AG04450 (cell line): ENCODE measurements at places on chromosomes 11 and 22. TPM values are rescaled to one million over a fixed set of nuclear protein-coding genes. Genes with fewer than 3 reads are reported as not detected.
A peak's percentile ranks its signal among the peaks of the same experiment; 100 is the strongest.

DNA sequence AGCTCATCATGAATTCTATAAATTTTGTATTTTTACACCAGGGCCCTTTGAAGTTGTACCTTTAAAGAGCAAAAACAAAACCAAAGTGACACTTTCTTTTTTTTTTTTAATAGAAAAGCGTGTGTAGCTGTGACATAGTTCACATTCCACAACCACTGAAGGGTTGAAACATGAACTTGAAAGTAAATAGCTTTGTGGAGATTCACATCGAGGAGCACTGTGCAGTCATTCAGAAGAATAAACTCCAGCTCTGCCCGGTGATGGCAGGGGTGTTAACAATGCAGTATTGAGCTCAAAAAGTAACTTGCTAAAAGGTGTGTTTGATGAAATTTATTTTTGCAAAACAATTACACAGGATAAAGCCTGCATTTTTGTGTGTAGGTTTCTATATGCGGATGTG is 1166.2 kb downstream of the TBC1D22A start:
- DNase-seq, result no peak

DNA sequence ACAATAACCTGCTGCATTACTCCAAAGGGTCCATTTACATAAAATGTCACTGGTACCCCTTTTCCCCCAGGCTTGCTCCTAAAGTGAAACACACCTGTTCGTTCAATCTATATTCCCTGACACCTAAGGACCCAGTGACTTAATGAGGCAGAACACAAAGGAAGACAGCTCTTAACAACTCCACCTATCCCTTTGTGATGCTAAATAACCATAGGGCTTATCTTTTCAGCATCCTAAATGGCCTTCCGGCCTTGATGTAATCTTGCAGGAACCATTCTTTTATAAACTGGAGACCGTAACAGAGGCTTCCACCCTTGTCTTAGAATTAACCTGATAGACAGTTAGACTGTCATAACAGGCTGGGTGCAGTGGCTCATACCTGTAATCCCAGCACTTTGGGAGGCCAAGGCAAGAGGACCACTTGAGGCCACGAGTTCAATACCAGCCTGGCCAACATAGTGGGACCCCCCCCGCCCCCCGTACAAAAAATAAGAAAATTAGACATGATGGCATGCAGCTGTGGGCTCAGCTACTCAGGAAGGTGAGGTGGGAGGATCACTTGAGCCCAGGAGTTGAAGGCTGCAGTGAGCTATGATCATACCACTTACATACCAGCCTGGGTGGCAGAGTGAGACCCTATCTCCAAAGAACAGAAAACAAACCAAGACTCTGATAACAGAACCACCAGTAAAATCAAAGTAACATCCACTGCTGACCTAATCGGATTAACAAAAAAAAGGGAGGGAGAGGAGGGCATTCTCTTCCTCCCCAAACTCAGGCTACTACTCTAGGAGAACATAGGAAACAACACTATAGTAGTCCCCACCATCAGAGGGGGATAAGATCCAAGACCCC is 5.1 kb downstream of the CHEK2 start:
- DNase-seq, result no peak

ART5 gene
- 0.22 and 0.35 TPM in 2 replicates for polyA plus RNA-seq

IGLL1 gene
- polyA plus RNA-seq, result not detected in 2 replicates

DDX17 gene
- 348 and 426 TPM in 2 replicates for polyA plus RNA-seq

RASD2 gene
- polyA plus RNA-seq, result 0.14 and 0.41 TPM in 2 replicates

DNA sequence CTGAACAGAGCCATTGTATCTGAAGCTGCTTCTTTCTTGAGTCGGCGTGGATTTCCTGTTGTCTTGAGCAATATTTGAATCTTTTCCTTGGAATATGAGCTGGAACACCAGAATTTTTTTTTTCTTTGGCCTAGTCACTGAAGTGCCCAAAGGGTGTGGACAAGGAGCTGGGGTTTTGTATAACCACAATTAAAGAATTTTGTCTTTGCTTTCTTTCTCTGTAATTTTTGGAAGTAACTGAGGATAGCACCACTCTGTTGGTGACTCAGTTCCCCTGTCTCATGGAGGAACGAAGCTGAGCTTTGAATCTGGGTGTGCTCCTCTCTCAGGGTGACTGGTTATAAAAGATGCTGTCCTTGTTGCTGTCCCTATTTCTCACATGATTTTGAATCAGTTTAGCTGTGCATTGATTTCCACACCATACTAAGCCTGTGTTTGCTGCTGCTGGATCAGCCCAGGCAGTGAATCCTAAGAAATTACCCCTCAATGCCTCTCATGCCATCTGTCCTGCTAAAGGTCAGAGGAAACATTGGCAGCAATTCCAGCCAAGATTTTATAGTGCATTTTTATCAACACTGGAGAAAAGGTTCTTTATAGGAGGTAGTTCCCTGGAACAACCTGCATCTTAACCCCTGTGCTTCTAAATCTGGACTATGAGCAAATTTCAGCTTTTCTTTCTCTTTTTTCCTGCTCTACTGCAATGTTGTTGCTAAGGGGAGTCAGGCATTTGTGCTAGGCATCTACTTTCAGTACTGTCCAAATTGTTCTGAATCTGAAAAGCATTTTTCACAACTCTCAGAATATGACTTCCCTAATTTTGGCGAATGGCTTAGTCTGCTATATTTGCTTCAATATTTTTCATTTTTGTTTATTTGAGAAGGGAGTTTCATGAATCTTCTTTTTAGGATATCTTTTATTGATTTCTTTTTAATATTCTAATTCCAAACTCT is 540.8 kb downstream of the SOX6 start:
- no peak for DNase-seq

GRCh38 chr11:66479394-66480116 is 679 bp upstream of the DPP3 start:
- peak; percentile 6 for DNase-seq

- no peak for DNase-seq
Measured at GRCh38 chr11:1739576-1739975, 10.8 kb downstream of the IFITM10 start.

DNA sequence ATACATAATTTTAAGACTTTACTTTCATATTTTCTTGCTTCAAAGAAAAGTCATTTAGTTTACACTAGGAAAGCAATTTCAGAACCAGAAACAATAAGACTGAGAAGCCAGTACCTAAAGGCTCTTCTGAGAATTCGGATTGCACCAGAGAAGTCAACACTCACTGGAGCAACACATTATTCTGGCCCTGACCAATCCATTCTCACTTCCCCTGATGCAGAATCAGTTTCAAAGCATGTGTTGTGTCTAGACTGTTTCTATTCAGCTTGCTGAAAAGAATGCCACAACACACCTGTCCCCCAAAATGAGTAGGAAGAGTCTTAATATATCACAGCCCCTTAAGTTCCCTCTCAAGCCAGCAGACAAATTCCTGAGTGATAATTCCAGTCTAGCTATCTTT is 1074.3 kb upstream of the TENM4 start:
- DNase-seq, result no peak

CTSF gene
- polyA plus RNA-seq, result 24.3 and 28.1 TPM in 2 replicates

CHEK2 gene
- 16.5 and 19.5 TPM in 2 replicates for polyA plus RNA-seq

DNA sequence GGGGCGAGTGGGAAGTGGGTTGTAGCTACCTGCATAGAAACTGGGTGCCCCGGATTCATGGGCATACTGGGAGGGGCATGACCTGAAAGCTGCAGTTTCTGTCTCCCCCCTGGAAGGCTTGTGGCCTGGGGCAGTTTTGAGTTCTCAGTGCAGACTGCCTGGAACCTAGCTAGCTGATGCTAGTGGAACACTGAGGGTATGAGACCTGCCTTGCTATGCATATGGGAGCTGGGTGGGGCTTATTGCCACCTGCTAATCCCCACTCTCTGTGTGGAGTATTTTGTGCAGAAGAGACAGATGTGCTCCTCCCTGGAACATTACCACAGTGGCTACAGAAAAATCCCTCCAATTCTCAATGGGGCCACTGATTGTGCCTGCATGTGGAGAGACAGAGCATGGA is 11.7 kb upstream of the OR56B4 start:
- DNase-seq, result no peak

SPA17 gene
- 6.5 and 8.4 TPM in 2 replicates for polyA plus RNA-seq

DNA sequence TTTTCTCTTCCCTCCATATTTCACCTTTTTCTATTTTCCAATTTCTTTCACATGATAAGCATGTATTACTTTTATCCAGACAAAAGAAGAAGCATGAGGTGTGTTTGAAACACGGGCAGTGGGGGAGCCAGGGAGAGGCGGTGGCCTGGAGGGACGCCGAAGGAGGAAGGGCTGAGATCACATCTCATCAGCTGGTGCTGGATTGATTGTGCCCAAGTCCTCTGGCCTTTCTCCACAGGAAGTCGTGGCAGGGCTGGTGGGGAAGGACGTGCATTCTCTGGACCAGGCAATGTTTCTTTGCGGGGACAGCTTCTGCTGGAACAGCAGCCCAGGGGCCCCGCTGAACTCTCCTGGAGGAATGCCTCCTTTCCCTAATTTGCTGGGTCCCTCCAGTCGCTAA is 82.9 kb downstream of the MIAT start:
- no peak for DNase-seq

NRIP3 gene
- 11.1 and 12.3 TPM in 2 replicates for polyA plus RNA-seq

- DNase-seq, result no peak
Measured at GRCh38 chr11:119774172-119774763, 45.3 kb upstream of the NECTIN1 start.

DNA sequence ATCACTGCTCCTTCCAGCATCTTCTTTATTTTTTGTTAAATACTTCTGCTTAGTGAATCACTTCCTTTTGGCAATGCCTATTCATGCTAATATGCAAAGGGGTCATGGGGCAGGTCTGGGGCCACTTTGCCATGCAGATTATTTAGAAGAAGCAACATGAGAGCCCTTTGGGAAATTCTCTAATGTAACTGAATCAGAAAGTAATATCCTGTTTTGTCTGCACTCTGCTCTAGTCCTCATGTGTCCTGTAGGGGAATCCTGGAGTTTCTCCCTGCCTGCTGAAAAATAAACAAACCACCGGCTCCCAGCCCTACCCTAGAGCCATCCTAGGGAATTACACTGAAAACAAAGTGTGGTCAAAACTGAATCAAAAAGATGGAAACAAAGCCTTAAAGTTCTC is 176.5 kb upstream of the POU2AF2 start:
- DNase-seq, result peak; percentile 18

DNA sequence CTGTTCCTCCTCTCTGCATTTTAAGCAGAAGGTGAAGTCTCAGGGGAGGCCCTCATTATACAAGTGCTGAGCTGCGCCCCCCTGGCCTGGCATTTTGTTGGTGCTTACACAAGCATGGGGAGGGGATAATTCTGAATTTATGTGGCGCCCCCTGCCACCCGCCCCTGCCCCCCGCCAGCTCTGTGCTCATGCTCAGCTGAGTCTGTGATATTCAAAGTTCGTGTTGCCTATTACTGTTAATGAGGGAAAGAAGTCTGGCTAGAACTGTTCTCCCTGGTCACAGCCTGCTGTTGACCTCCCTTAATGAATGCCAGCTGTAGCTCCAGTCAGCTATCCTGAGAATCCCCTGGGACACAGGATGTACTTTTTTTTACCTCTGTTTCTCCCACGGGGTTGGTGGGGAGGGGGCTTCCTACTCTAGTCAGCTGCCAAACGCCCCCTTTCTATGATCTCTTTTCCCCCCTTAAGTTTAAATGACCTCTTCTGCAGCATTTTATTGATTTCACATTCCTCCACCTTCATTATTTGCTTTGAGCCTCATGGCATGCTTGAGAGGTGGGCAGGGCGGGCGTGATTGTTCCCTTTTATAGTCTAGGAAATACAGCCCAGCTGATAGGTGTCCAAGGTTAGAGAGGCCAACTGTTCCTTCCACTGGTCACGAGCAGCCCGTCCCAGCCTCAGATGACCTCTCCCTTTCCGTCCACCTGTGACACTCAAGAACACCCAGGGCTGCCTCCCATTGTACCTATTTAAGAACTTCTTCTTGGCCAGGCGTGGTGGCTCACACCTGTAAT is 12.2 kb downstream of the USP2 start:
- DNase-seq, result no peak

SLC37A2 gene
- 0.79 and 0.99 TPM in 2 replicates for polyA plus RNA-seq

- DNase-seq, result no peak
Measured at GRCh38 chr22:37768273-37768672, 39.5 kb upstream of the GCAT start.

GRCh38 chr11:61745781-61746441 is 6.5 kb upstream of the MYRF start:
- no peak for DNase-seq

DNA sequence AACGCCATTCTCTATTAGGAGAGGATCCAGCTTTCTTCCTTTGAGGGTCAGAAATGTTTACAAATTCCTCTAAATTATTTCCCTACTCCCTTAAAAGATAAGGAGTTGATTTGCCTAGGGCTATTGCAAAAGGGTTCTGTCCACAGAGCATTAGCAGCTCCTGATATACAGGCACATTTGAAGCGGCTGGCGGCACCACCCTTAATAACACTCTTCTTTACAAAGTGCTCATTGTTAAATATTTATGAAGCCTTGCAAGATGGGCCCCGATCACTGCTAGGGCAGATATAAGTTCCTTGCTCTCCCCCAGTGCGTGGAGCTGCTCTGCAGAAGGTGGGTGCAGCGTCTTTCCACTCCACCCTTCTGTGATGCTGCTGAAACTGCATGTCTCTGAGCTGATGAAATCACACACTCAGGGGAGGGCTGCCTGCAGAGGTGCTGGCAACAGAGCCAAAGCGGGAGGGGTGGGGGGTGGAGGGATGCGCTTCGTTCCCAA is 116.7 kb upstream of the NTM start:
- no peak for DNase-seq

GRCh38 chr22:46969961-46970360 is 207.5 kb downstream of the TBC1D22A start:
- no peak for DNase-seq

GRCh38 chr22:44305888-44306287 is 6.9 kb downstream of the SHISAL1 start:
- DNase-seq, result no peak

DNA sequence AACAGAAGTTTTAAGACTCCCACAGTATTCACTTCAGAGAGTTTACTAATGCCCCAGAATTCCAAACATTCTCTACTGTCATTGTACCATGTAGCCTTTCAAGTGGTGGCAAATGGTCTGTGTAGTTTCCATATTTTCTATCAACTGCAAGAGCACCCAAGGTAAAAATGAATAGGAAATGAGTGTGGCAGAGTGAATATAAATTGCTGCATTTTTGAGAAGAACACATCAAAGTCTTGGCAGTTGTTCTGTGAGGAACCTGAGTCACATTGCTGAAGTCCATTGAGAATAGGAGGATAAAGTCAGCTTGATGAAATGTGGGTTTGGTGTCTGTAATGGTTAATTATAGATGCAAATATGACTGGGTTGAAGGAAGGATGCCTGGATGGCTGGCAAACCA is 193.6 kb downstream of the AASDHPPT start:
- DNase-seq, result no peak

DNA sequence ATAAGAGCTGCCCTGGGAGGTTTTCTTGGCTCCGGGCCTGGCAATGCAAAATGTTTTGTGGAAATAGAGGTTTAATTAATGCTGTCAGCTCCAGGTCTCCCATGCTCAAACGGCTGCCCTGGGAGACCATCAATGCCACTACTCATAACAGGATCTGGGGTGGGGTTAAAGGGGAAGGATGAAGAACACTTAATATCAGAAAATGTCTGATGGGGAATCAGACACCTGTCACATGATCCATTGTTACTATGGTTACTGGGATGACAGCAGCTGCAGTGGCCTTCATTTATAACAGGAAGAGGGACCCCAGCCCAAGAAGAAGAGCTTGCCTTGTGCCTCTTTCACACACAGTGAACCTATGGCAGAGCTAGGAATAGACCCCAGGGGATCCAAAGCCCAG is 2.2 kb upstream of the SYT13 start:
- DNase-seq, result no peak

GRCh38 chr22:34696557-34696956 is 369.4 kb upstream of the ISX start:
- no peak for DNase-seq

C22orf31 gene
- polyA plus RNA-seq, result 0.11 and 0.12 TPM in 2 replicates

ABTB2 gene
- 0.43 and 0.58 TPM in 2 replicates for polyA plus RNA-seq

- DNase-seq, result no peak
Measured at GRCh38 chr11:66979336-66979980, 4.4 kb downstream of the C11orf86 start.

POU2AF1 gene
- polyA plus RNA-seq, result not detected in 2 replicates
